Activated CD4-positive, alpha-beta T cell treated with anti-CD3 and anti-CD28 coated beads, Interleukin-2, amount 50 U/mL, for 1 hour (primary cell): ENCODE measurements at places on chromosomes 1 and 21.

- DNase-seq: no peak
Measured at GRCh38 chr1:145892486-145893087, 6.9 kb upstream of the ANKRD35 start.

GRCh38 chr1:156750191-156750672 lies 1.2 kb downstream of the HDGF start:
- DNase-seq: no peak

GRCh38 chr1:93579891-93580290 lies 101.7 kb downstream of the BCAR3 start:
- DNase-seq: no peak

DNA sequence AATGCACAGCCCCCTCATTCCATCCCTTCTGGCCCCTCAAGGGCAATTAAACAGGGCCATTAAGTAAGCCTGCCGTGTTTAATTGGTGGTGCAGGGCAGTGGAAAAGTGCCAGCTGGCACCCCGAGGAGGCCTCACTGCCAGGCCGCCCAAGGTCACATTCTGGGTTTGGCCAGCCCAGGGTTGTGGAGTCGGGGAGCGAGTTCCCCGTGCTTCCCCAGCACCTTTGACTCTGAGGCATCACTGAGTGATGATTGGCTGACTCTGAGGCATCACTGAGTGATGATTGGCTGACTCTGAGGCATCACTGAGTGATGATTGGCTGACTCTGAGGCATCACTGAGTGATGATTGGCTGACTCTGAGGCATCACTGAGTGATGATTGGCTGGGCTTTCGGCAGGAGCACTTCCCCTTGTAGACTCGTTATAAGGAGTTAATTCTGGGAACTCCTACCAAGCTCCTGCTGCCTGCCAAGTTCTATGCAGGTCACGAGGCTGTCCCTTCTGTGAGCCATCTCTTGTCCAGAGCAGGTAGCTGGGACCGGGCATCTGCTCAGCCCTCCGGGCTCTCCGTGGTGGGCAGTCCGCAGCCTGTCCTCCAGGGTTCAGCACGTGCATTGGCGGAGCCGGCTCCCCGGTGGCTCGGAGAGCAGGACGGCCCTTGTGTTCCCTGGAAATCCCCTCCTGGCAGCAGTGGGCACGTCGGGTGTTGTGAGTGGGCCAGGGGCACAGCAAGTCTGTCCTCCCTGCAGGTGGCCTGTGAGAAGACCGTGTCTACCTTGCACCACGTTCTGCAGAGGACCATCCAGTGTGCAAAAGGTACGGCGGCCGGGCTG lies 20.9 kb downstream of the CSTB start:
- DNase-seq: no peak

- DNase-seq: no peak
Measured at GRCh38 chr1:192633533-192634253, 2.3 kb upstream of the RGS13 start.
